Pancreas (tissue), 10 donors: ENCODE measurements at places on chromosomes 13 and 19. TPM values are rescaled to one million over a fixed set of nuclear protein-coding genes. Genes with fewer than 3 reads are reported as not detected.

SHFL gene
- 39.6 TPM for polyA plus RNA-seq

ERICH6B gene
- polyA plus RNA-seq, result not detected

ZNF573 gene
- polyA plus RNA-seq, result 1.1 TPM

BRSK1 gene
- 9.2 TPM for polyA plus RNA-seq

DNA sequence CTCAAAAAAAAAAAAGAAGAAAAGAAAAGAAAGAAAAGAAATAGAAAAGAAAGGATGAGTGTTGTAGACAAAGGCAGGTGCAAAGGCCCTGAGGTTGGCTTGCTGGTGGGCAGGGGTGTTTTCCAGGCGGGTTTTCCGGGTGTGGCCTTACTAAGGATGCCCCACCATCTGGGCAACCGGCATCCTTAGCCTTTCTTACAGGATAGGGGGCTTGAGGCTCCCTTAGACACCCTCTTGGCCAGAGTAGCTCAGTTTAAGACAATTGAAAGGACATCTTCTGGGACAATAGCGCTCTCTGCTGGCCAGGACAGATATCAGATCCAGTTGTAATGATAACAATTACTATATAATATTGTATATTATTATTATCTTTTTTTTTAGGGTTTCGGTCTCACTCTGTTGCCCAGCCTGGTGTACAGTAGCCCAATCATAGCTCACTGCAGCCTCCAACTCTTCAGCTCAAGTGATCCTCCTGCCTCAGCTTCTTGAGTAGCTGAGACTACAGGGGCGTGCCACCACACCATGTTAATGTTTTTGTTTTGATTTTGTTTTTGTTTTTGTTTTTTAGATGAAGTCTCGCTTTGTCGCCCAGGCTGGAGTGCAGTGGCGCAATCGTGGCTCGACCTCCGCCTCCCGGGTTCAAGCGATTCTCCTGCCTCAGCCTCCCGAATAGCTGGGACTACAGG lies 1.4 kb upstream of the QTRT1 start:
- H3K27me3 ChIP-seq, result no peaks in the 10 kb centered on the region
- H3K4me3 ChIP-seq, result no peak overlapping the region
- DNase-seq, result no peak
- no peak overlapping the region for H3K27ac ChIP-seq
- peaks cover 9% of the 10 kb centered on the region for H3K4me1 ChIP-seq
- H3K36me3 ChIP-seq, result no peaks in the 10 kb centered on the region

- H3K27ac ChIP-seq, result no peak overlapping the region
- H3K36me3 ChIP-seq, result no peaks in the 10 kb centered on the region
- DNase-seq, result no peak
- no peak overlapping the region for H3K4me3 ChIP-seq
- no peaks in the 10 kb centered on the region for H3K27me3 ChIP-seq
- H3K4me1 ChIP-seq, result no peaks in the 10 kb centered on the region
Measured at GRCh38 chr13:26899202-26899601, 138.6 kb upstream of the GPR12 start.

GRCh38 chr13:35216131-35216530 lies 260.4 kb downstream of the MAB21L1 start:
- no peaks in the 10 kb centered on the region for H3K27me3 ChIP-seq
- H3K27ac ChIP-seq, result no peak overlapping the region
- H3K36me3 ChIP-seq, result no peaks in the 10 kb centered on the region

DNA sequence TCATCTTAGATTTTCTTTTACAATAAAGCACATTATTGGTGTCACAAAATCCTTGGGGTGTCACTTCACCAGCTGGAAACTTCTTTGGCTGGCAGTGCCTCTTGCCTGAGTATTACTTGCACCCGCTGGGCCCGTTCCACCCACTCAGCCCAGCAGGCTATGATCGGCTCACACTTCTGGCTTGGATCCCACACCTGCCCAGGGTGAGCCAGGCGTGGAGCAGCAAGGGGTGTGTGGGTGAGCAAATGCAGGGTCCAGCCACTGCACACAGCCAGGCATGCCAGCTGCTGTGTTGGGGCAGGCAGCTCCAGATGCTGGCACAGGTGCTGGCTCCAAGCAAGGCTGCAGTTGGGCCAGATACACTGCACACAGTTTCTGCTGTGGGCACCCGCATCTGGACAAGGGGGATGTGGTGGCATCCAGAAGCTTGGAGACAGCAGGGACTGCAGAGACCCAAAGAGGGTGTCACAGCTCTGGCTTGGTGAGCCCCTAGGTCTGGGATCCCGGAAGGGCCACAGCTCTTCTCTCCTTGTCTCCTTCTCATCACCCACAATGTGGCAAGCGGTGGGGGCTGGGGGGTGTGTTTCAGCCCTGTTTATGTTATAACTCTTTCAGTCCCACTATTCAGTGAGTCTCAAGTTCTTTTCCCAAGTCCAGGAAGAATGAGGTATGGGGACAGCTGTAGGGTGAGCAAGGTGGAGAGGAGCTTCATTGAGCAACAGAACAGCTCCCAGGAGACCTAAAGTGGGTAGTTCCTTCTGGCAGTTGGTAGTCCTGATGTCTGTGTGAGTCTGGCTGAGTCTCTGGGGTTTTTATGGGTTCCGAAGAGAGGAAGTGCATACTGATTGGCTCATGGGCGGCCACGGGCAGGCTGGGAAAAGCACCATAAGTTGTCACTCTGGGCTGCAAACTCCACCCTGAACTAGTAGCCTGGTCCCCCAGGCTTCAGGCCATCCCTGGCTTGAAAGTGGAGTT lies 25.3 kb upstream of the TBC1D4 start:
- H3K4me3 ChIP-seq, result no peak overlapping the region
- no peaks in the 10 kb centered on the region for H3K36me3 ChIP-seq
- no peaks in the 10 kb centered on the region for H3K27me3 ChIP-seq

GRCh38 chr19:13849991-13850909 lies 26.7 kb upstream of the NANOS3 start:
- no peaks in the 10 kb centered on the region for H3K36me3 ChIP-seq
- no peaks in the 10 kb centered on the region for H3K27me3 ChIP-seq
- DNase-seq, result peak; percentile 74
- peak overlapping the region; percentile 94 for H3K27ac ChIP-seq
- no peak overlapping the region for H3K4me3 ChIP-seq

- DNase-seq, result no peak
- H3K4me3 ChIP-seq, result no peak overlapping the region
- H3K4me1 ChIP-seq, result no peaks in the 10 kb centered on the region
- no peaks in the 10 kb centered on the region for H3K36me3 ChIP-seq
- no peak overlapping the region for H3K27ac ChIP-seq
Measured at GRCh38 chr13:108342369-108343289, 73.1 kb downstream of the TNFSF13B start.

GRCh38 chr19:53915000-53915399 lies 5.9 kb downstream of the CACNG7 start:
- H3K4me1 ChIP-seq, result no peaks in the 10 kb centered on the region
- DNase-seq, result no peak
- no peak overlapping the region for H3K27ac ChIP-seq
- no peak overlapping the region for H3K4me3 ChIP-seq
- no peaks in the 10 kb centered on the region for H3K36me3 ChIP-seq
- no peaks in the 10 kb centered on the region for H3K27me3 ChIP-seq

DNA sequence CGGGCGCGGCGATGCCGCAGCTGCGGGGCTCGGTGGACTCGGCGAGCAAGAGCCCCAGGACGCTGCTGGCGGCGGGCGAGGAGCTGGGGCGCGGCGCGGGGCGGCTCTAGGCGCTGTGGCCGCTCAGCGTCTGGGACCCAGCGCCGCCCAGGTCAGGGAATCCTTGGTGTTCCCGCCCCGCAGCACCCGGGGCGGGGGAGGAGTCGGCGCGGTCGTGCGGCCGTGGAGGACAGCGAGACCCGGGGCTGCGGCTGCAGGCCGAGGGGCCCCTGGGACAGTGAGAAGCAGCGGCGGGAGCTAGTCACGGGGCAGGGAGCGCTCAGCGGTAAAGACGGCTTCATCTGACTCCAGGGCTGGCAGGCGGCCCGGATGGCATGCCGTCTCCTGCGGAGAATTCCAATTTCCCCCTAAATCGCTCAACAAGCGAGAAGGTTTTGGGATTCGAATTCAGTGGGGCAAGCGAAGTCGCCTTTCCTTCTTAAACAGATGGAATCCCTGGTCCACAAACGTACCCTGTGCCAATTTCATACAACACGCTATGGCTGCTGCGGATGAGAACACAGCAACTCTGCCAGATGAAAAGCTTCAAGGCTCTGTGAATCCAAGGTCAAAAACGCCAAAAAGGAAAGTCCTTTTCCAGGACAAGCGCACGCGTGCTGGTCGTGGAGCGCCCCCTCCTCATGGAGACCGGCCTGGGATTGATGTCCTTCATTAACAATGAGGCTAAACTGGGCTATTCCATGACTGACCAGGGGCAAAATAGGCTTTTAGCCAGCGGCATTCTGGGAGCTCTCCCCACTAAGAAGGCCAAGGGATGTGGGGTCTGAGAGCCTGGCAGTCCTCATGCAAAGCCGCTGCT lies 4.2 kb upstream of the ZSCAN4 start:
- DNase-seq, result peak; percentile 11
- H3K4me3 ChIP-seq, result peak overlapping the region; percentile 43
- H3K27me3 ChIP-seq, result peaks cover 4% of the 10 kb centered on the region
- H3K4me1 ChIP-seq, result no peaks in the 10 kb centered on the region
- H3K27ac ChIP-seq, result peak overlapping the region; percentile 16

- H3K4me1 ChIP-seq, result no peaks in the 10 kb centered on the region
- H3K27me3 ChIP-seq, result peaks cover 4% of the 10 kb centered on the region
- H3K36me3 ChIP-seq, result no peaks in the 10 kb centered on the region
- no peak for DNase-seq
Measured at GRCh38 chr19:1066748-1067340, at the start of gene ARHGAP45. Gene ARHGAP45 (plus strand): TSS chr19:1067167. CDS start chr19:1067406, 239 bp downstream.

GRCh38 chr13:98206946-98207345 lies 29.9 kb upstream of the RNF113B start:
- peak overlapping the region; percentile 0 for H3K27ac ChIP-seq
- no peak overlapping the region for H3K4me3 ChIP-seq
- no peaks in the 10 kb centered on the region for H3K27me3 ChIP-seq
- no peaks in the 10 kb centered on the region for H3K36me3 ChIP-seq
- peaks cover 8% of the 10 kb centered on the region for H3K4me1 ChIP-seq

DNA sequence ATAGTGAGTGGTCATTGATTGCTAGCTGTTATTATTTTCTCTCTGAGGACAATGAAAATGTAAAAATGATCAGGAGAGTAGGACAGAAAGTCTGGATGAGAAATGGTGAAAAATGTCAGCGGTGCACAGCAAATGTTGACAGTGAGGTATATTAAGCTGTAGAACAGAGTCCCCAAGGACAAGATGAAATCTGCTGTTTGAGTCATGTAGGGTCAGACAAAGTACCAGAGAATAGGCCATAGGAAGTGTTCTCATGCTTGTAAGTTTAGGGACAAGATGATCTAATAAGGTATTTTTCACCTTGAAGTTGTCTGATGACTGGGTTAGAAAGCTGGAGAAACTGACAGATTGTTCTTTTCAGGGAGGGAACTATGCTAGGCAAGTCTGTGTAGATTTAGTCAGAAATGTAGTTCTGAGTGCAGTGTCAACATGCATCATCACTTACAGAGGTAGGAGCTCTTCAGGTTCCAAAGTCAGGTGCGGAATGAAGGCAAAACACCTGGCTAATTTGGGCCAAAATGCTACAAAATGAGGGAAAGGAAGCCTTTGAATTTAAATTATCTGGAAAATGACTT lies 369.3 kb downstream of the DLEU7 start:
- H3K27ac ChIP-seq, result no peak overlapping the region
- no peak for DNase-seq
- no peaks in the 10 kb centered on the region for H3K4me1 ChIP-seq
- no peaks in the 10 kb centered on the region for H3K27me3 ChIP-seq
- H3K4me3 ChIP-seq, result no peak overlapping the region

DNA sequence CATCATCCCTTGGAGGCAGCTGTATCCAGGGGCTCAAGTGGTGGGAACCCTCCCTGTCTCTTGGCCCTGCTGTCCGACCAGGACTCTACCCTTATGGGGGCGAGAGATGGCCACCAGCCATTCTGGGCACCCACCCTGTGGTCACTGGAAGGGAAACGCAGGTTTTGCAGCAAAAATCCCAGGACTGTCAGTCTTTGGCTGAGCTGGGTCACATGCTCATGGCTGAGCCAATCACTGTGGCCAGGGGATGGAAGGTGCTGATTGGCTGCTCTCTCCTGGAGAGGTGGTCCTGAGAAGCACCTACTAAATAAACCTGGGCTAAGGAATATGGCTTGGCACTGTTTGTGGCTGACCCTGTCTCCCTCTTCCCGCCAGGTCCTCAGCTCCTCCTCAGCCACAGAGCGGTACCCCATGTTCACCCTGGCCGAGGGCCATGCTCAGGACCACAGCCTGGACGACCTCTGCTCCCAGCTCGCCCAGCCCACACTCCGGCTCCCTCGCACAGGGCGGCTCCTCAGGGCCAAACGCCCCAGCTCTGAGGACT lies 8.9 kb downstream of the ATG4D start:
- no peak overlapping the region for H3K4me3 ChIP-seq
- H3K4me1 ChIP-seq, result no peaks in the 10 kb centered on the region
- no peak overlapping the region for H3K27ac ChIP-seq
- peaks cover 53% of the 10 kb centered on the region for H3K36me3 ChIP-seq
- no peaks in the 10 kb centered on the region for H3K27me3 ChIP-seq
- DNase-seq, result no peak

DNA sequence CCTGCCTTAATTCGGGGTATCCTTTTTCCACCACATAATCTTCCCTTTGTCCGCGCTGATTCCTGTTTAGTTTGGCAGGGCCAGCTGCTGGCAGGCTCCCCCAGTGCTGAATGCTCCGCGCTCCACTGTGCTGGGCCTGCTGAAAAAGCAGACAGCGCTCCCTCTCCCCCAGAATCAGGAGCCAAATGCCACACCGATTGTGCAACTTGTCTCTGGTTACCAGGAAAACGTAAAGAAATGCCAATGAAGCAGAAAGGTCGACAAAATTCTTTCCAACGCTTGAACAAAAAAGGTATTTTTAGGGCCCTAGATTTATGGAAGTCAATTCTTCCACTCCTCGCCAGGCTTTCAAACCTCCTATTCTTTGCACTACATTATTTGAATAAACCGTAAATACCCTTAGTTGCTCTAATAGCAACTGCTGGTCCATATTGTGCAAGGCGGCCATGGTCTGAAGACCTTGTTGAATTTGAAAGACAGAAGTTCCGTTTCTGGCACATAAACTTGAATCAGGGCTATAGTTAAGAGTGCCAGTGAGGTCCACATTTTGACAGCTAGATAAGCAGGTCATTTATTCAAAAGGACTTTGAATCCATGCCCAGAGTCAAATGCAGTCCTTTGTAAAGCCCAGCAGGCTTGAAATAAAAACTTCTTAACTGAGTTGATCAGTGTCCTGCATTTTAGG lies 206.7 kb upstream of the RFC3 start:
- peaks cover 4% of the 10 kb centered on the region for H3K4me1 ChIP-seq
- no peak overlapping the region for H3K4me3 ChIP-seq
- no peak overlapping the region for H3K27ac ChIP-seq
- no peaks in the 10 kb centered on the region for H3K27me3 ChIP-seq
- H3K36me3 ChIP-seq, result no peaks in the 10 kb centered on the region
